Calu3 (cell line): ENCODE measurements at places on chromosomes 12 and 14.

- peak; percentile 94 for DNase-seq
These were observed 25.6 kb downstream of the ELK3 start for GRCh38 chr12:96219700-96220206.

DNA sequence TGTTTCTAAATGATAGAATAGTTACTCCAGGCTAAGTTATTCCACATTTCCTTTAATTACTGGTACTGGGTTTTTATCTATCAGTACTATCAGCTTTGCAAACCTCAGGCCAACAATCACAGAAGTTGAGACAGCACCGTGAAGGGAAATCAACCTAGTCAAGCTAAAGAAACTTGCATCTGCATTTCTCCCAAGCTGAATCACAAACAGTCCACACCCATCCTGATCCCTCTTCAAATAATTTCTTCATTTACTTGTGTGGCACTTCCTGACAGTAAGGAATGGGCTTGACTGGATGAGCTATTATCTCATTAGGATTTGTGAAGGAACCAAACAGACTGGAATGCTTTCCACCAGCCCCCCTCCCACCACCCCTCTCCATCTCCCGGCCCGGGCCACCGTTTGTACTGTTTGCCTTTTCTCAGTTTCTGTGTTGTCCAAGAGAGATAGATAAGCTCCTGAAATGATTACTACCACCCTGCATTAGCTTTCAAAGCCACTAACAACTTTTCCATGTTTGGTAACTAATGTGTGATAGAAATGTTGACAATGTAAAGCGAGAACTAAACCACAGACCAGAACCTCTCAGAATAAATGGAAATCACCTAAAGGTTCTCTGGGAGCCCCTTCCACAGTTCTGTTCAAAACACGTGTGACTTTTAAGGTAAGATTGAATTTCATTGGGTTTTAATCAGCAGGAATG lies 236.3 kb downstream of the SLC25A21 start:
- DNase-seq = no peak

DNA sequence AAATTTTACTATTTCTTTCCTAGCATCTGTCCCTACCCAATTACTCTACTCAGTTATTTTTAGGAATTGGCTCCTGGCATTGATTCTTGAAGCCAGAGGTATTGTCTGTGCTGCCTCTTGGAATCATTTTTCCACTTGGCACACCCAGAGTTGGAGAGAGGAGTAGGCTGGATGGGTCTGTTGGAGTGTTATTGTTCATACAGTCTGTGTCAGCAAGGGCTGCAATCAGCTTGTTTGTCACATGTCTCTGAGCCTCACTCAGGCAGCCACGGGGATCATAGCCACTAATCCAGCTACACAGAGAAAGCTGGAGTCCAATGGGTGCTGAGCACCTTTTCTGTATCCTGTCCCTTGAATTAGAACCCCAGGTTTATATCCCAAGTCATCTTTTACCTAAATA lies 176.0 kb upstream of the DYRK2 start:
- DNase-seq = no peak

GRCh38 chr14:22843123-22843925 lies 6.9 kb downstream of the MMP14 start:
- DNase-seq = no peak

DNA sequence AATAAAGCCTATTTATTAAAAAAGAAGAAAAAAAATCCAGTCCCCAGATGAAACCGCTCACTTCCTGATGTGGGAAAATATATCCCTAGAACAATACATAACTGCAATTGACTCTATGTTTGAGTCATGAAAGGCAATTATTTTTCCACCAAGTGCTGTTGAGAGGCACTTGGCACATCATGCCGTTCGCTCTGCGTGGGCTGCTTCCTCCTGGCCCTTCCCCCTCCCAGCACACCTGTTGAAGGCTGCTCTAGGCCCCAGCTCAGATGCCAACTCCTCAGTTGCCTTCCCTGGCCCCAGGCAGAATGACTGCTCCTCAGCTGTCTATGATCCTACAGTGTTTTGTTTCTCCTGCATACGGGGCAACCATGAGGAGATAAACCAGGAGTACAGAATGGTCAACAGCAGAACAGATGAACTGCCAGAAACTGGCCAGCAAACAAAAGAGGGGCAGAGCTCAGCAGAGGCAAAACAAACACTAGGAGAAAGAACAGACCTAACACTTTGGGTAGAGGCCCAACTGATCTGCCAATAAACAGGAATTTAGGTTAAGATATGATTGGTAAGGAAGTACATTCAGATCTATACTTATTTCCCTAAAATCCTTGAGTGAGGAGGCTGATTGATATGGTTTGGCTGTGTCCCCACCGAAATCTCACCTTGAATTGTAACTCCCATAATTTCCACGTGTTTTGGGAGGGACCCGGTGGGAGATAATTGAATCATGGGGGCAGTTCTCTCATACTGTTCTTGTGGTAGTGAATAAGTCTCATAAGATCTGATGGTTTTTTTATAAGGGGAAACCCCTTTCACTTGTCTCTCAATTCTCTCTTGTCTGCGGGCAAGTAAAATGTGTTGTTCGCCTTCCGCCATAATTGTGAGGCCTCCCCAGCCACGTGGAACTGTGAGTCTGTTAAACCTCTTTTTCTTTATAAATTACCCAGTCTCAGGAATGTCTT lies 58.6 kb downstream of the SLC38A1 start:
- peak; percentile 59 for DNase-seq

DNA sequence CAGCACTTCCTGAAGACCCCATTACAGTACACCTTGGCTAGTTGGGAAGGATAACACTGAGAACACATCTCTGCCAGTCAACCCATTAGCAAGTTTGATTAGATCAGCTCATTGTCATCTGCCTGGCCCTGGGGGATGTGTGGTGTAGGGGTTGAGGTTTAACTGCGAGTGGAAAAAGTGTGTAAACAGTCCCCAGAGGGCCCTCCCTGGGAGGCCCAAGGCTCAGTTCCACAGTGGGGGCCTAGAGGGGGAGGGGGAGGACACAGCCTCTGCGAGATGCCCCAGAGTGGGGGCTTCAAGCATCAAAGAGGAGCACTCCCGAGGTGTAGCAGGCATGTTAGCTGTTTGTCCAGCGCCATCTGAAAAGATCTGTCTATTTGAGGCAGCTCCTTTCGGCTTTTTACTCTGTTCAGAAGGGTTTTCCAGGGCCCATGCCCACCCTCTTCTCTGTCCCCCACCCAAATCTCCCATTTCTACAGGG lies 344 bp downstream of the LPAR5 start:
- DNase-seq = no peak

- DNase-seq = peak; percentile 50
These were observed 112.2 kb upstream of the FKBP4 start for GRCh38 chr12:2682296-2683251.

GRCh38 chr14:33566082-33566481 lies 384.8 kb downstream of the EGLN3 start:
- DNase-seq = no peak

- no peak for DNase-seq
These were observed 2.3 kb downstream of the EVL start for GRCh38 chr14:100067481-100067880.

GRCh38 chr14:78997811-78998210 lies 827.6 kb downstream of the NRXN3 start:
- no peak for DNase-seq

DNA sequence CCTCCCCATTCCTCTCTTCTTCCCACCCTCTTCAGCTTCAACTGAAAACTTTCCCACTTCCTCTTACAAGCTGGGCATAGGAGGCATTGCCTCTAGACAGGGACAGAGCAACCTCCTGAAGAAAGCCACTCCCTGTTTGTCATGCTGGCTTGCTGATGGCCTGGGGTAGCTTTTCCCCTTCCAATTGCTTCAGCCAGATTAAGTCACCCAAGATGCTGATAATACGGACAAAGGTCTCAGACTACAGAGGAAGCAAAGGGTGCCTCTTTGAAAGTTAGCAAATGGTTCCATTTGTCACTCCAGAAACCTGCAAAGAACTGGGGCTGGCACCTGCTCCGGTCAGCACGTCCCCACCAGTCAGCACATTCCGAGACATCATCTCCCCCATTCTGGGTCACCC lies 6.0 kb downstream of the KRT2 start:
- DNase-seq = no peak

GRCh38 chr12:42145197-42145549 lies 499 bp upstream of the GXYLT1 start:
- no peak for DNase-seq

DNA sequence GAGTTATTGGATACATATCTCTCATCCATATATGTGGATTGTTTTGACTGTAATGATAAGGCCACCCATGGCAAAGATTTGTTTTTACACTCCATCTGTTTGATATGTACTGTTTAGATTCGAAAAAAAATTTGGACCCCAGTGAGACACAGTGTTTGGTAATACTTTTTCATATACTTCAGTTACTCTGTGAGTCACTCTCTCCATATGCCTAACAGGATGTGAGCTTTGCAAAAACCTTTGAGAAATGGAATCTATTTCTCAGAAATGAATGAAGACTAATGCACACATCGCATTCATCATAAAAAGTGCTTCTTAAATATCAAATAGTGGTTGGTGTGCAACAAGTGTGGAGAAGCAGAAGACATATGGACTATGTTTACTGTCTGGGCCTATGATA lies 781.5 kb downstream of the SLC6A15 start:
- DNase-seq = no peak

DNA sequence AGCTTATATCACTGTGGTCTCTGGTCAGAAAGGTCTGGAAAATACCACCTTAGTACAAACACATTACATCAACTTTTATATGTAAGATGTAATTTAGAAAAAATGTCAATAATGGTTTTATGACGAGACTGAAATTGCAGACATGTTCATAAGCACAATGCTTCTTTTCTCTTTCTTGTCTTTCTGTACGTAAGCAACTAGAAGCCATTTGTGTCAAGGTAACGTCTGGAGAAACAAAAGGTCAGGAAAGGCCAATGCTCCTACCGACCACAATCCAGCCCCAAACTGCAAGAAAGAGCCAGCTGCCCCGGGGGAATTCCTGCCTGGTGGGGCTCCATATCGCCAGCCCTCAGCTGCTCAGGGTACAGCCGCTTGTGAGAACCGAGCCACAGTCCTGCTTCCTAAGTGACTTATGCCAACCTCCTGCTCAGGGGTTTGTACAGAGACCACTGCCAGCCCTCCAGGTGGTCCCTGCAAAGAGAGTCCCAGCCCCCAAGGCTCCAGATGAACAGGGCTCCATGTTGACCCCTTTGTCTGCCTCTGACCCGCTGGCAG lies 6.3 kb downstream of the ZNF839 start:
- DNase-seq = no peak

GRCh38 chr14:71533800-71534199 lies 398.4 kb upstream of the RGS6 start:
- DNase-seq = no peak

GRCh38 chr12:48966177-48966895 lies 5.2 kb downstream of the WNT10B start:
- DNase-seq = no peak

DNA sequence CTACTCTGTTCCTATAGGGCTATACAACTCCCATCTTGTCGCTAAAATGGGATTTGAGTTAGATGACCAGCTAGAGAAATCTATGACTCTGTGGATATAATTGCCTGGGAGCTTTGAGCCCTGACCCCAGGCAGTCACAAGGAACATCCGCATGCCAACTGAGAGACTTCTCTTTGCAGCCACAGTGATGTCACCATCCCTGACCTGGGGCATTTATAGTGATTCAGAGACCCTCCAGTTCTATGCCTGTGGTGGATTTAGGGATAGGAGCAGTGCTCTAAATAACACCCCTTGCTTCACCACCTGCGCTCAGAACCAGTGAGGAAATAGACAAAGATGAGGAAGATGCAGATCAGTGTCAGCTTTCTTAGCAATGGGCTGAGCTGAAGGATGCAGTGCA lies 86.2 kb downstream of the RIN3 start:
- DNase-seq = no peak

GRCh38 chr12:130509454-130509853 lies 171.8 kb downstream of the PIWIL1 start:
- DNase-seq = no peak

DNA sequence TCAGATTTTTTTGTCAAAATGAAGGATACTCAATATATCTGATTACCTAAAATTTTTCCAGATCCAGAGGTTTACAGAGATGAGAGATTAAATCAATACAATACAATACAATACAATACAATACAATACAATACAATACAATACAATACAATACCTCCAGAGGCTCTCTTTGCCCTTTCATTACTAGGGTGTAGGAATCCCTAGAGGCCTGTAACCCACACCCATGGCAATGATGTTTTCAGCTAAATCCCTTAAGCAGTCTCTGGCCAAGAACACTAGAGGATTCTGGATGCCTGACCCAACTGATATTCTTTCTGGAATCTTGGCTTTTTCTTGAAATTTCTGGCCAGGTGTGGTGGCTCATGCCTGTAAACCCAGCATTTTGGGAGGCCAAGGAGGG lies 23.7 kb upstream of the AEBP2 start:
- DNase-seq = no peak

DNA sequence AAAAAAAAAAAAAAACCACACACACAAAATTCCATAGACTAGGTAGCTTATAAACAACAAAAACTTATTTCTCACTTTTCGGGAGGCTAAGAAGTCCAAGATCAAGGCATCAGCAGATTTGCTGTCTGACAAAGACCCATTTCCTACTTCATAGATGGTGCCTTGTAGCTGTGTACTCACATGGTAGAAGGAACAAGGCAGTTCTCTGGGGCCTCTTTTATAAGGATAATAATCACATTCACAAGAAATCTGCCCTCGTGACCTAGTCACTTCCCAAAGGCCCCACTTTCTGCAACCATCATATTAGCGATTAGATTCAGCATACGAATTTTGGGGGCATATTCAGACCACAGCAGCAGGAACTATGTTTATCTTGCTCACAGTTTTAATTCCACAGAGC lies 54.9 kb downstream of the STXBP6 start:
- DNase-seq = no peak

DNA sequence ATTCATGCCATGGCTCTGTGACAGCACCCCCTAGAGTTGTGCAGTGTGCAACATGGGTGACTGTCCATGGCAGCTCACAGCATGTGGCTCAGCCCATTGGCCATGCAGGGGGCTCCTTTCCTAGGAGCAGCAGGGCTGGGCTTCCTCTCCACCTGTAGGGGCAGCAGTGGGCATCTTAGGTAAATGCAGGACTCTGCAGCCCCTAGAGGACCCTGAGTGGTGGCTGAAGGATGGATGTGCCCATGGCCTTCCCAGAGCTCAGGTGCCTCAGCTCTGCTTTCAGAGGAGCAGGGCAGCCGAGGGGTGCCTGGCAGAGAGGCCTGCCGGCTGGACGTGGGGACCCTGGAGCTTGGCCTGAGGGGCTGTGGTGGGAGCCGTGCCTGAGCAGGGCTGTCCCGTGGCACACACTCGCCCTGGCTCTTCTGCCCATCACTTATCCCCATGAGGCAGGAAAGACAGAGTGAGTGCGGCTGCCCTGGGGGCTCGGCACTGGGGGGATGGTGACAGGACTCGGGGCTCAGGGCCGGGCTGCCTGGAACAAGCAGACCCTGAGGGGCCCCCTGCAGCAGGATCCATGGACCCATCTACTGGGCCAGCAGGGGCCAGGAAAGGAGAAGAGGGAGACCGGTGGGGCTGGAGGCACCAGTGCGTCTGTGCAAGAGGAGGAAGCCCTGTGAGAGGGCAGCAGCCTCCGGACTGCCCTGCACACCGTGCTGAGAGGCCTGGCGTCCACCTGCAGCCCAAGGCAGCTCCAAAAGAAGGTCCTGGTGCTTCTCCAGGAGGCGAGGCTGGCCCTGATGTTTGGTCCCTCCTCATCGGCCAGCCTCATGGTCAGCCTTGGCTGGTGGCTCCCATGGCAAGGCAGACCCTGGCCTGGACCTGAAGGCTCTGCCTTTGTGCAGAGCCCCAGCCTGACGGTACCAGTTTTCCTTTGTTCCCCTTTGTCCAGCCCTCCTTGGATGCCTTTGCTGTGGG lies 7.6 kb downstream of the ADSS1 start:
- DNase-seq = peak; percentile 55

GRCh38 chr12:12606781-12607589 lies 4.7 kb upstream of the CREBL2 start:
- DNase-seq = peak; percentile 23
